ENCODE measurements at places on chromosomes 7 and 10. TPM values are rescaled to one million over a fixed set of nuclear protein-coding genes. Genes with fewer than 3 reads are reported as not detected.

- DNase-seq = no peak
These were observed 112.4 kb upstream of the EEPD1 start for GRCh38 chr7:36040679-36041078.

- no peak for DNase-seq
These were observed 868 bp downstream of the RFC2 start for GRCh38 chr7:74253331-74253730.

DNA sequence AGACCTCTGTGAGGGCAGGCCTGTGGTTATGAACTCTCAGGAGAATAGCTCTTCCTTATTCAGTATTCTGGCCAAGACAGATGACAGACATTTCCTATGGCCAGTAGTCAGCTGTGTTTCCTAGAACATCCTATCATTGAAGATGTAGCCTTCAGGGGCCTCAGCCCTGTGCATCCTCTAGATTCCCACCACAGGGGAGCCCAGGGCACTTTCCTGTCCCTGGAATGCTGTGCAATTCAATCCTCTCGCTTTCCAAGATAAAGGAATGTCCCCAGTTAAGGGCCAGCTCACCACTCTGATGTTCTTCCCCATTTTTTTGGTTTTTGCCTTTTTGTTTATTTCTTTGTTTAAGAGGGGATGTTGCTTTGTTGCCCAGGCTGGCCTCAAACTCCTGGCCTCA, 578.8 kb upstream of the C7orf33 start:
- DNase-seq = no peak

The TEX47 gene
- total RNA-seq = not detected

The NUTM2E gene
- total RNA-seq = 0.14 TPM

All from Caco-2 (cell line).